ENCODE measurements at places on chromosomes 3 and 15. TPM values are rescaled to one million over a fixed set of nuclear protein-coding genes. Genes with fewer than 3 reads are reported as not detected.

DNA sequence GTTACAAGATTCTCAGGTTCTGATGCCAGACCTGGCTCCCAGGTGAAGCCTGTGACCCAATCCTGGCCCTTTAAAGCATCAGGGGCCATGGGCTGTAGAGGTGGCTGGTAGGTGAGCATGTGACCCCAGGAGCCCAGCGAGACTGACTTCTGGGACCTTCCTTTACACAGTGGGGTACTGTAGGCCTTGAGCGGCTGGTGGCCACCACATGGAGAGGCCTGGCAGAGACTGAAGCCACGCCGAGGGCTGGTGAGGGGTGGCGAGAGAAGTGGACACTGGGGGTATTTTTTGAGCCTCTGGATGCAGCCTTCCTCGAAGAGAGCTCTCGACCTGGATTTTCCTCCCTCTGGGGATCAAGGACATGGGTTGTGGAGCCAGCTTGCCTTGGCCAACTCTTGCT, 71.2 kb upstream of the ITGA11 start:
- no peak overlapping the region for H3K27ac ChIP-seq
- H3K27me3 ChIP-seq = no peaks in the 10 kb centered on the region
- peaks cover 5% of the 10 kb centered on the region for H3K4me1 ChIP-seq
- no peak overlapping the region for H3K4me3 ChIP-seq
- no peak for DNase-seq
- no peaks in the 10 kb centered on the region for H3K36me3 ChIP-seq

DNA sequence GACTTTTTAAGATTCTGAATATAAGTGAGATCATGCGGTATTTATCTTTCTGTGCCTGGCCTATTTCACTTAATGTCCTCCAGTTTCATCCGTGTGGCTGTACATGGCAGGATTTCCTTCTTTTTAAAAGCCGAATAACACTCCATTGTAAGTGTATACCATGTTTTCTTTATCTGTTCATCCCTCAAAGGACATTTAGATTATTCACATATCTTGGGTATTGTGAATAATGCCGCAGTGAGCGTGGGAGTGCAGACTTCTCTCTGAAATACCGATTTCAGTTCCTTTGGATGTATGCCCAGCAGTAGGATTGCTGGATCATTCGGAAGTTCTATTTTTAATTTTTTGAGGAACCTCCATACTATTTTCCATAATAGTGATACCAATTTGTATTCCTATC, 136.1 kb downstream of the APBA2 start:
- H3K4me3 ChIP-seq = no peak overlapping the region
- H3K4me1 ChIP-seq = peaks cover 6% of the 10 kb centered on the region
- no peak overlapping the region for H3K27ac ChIP-seq

DNA sequence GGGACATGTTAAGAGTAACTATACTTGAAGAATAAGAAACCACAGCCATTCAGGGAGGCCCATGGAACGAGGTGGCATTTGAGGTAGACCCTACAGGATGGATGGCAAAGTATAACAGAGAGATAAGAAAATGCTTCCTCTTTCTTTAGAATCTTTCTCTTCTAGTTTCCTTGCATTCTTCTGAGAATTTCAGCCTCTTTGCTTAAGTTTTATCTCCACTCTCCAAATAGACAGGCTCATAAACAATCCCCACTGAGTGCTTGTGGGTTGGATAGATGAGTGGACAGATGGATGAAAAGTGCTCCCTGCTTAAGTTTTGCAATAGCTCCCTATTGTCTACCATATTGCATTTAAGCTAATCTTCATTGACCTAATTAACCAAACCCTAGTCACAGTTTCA, 103.7 kb downstream of the MEX3B start:
- no peak overlapping the region for H3K4me3 ChIP-seq
- no peak for DNase-seq
- H3K4me1 ChIP-seq = no peaks in the 10 kb centered on the region

DNA sequence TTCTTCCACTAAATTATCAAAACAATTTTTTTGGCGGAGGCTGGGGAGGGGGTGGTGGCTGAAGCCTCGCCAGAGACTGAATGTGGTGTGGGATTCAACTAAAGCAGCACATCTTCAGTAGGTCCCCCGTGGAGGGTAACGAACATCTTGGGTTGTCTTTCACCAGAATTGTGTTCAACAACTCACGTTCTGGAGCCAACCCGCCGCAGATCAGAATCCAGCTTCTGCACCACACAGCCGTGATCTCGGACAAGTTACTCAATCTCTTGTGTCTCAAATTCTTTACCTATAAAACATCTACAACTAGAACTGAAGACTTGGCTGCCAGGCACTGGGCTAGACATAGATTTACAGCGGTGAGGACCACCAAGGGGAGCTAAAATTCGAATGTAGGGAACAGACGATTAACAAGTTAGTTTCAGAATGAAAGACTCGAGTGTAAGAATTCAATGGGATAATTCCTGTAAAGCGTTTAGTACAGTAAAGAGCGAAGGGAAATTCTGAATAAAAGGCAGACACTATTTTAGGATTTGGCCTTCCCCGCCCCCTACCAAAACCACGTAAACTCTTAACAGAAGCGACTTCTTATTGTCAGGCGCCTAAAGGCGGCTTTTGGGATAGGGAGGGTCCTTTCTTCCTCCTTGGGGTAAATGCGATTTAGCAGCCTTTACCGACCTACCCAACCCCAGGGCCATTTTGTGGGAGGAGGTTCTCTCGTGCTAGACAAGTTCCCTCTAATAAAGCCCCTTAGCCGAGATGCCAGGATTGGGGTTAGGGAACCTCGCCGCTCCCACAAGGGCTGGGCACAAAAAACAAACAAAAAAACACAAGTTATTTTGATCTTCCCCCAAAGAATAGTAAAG, 697 bp upstream of the RAB5A start:
- H3K27ac ChIP-seq = peak overlapping the region; percentile 94
- H3K36me3 ChIP-seq = peaks cover 7% of the 10 kb centered on the region
- DNase-seq = no peak

- no peak overlapping the region for H3K4me3 ChIP-seq
- peaks cover 3% of the 10 kb centered on the region for H3K4me1 ChIP-seq
- no peak for DNase-seq
- no peaks in the 10 kb centered on the region for H3K27me3 ChIP-seq
- H3K27ac ChIP-seq = no peak overlapping the region
- H3K36me3 ChIP-seq = no peaks in the 10 kb centered on the region
These were observed 185.7 kb upstream of the TOPAZ1 start for GRCh38 chr3:44055951-44056350.

DNA sequence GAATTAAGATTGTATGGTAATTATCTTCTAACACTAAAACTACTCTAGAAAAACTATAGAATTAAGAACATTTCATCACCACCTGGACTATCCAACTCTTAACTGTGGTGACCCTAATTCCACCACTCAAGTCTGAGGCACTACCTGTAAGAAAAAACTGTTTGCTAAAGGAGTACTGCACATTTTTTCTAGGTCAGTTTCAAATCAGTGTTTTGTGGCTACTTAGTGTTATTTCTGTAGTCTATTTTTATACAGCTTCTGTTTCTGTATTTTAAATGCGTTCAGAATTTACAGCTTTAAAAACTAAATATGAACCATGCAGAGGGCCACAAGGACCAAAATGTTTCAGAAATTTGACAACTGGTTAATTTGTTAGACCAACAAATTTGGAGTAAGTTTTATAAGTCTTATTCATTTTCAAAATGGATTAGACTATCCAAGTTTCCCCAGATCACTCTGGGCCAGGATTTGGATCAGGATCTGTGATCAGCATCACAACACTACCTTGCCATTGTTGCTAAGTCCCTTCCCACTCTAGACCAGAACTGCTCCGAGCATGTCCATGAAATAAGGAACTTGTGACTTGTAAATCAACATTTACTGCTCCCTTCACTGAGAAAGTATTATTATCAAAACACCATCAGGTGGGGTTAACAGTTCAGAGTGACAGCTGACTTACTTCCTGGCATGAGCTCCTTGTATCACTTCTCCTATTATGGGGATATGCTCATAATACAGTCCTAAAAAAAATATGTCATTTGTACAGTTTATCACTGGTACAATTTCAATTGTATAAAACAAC, 8.6 kb downstream of the GLT8D1 start:
- no peak for DNase-seq
- H3K4me3 ChIP-seq = no peak overlapping the region
- H3K36me3 ChIP-seq = peaks cover 66% of the 10 kb centered on the region
- no peaks in the 10 kb centered on the region for H3K27me3 ChIP-seq
- H3K27ac ChIP-seq = no peak overlapping the region
- H3K4me1 ChIP-seq = no peaks in the 10 kb centered on the region

GRCh38 chr15:77659350-77660321, 26.9 kb upstream of the LINGO1 start:
- H3K27me3 ChIP-seq = peaks cover 6% of the 10 kb centered on the region
- peaks cover 3% of the 10 kb centered on the region for H3K4me1 ChIP-seq
- no peak for DNase-seq
- no peak overlapping the region for H3K4me3 ChIP-seq
- H3K36me3 ChIP-seq = no peaks in the 10 kb centered on the region
- no peak overlapping the region for H3K27ac ChIP-seq

DNA sequence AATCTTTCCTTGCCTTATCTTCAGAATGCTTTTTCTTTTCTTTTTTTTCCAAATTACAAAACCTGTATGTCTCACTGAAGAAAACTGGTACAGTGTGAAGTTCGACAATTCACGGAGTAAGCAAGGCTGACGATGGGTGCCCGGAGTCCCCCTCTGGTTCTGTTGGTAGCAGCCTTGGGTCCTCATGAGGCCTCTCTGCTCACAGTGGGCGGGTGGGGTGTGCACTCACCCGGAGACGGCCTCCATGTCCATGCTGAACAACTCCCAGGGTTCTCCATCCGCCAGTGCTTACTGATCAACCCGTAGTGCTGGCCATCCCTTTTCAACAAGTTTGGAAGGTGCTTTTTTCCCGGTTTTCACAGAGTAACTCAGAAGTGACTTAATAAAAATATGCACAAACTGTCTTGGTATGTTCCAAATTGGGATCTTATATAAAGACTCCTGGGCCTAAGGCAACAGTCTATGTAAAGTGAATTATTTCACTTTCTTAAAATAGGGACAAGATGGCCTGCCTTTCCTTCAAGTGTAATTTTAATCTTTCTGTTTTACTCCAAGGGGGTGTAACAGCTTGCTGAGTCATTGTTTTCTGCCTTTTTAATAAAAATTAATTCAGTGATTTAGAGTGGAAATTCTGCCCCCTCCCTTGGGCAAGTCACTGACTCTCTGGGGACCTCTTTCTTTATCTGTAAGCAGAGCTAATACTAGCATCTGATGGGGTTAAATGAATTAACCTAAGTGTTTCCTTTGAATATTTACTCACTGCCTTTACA, 23.7 kb downstream of the LRRK1 start:
- DNase-seq = no peak
- H3K36me3 ChIP-seq = no peaks in the 10 kb centered on the region
- no peak overlapping the region for H3K4me3 ChIP-seq
- no peak overlapping the region for H3K27ac ChIP-seq
- H3K4me1 ChIP-seq = no peaks in the 10 kb centered on the region

GRCh38 chr15:37695719-37696118, 238.7 kb upstream of the TMCO5A start:
- H3K36me3 ChIP-seq = no peaks in the 10 kb centered on the region
- H3K27ac ChIP-seq = no peak overlapping the region
- no peak overlapping the region for H3K4me3 ChIP-seq
- H3K27me3 ChIP-seq = no peaks in the 10 kb centered on the region
- no peak for DNase-seq

- no peaks in the 10 kb centered on the region for H3K36me3 ChIP-seq
- H3K4me3 ChIP-seq = no peak overlapping the region
- H3K4me1 ChIP-seq = no peaks in the 10 kb centered on the region
- no peak overlapping the region for H3K27ac ChIP-seq
- no peaks in the 10 kb centered on the region for H3K27me3 ChIP-seq
- no peak for DNase-seq
These were observed 144.8 kb downstream of the NSMCE3 start for GRCh38 chr15:29124581-29125381.

GRCh38 chr3:190721330-190721729, 141.2 kb downstream of the GMNC start:
- H3K27ac ChIP-seq = no peak overlapping the region
- no peaks in the 10 kb centered on the region for H3K36me3 ChIP-seq
- no peaks in the 10 kb centered on the region for H3K4me1 ChIP-seq
- H3K27me3 ChIP-seq = no peaks in the 10 kb centered on the region
- no peak for DNase-seq

DNA sequence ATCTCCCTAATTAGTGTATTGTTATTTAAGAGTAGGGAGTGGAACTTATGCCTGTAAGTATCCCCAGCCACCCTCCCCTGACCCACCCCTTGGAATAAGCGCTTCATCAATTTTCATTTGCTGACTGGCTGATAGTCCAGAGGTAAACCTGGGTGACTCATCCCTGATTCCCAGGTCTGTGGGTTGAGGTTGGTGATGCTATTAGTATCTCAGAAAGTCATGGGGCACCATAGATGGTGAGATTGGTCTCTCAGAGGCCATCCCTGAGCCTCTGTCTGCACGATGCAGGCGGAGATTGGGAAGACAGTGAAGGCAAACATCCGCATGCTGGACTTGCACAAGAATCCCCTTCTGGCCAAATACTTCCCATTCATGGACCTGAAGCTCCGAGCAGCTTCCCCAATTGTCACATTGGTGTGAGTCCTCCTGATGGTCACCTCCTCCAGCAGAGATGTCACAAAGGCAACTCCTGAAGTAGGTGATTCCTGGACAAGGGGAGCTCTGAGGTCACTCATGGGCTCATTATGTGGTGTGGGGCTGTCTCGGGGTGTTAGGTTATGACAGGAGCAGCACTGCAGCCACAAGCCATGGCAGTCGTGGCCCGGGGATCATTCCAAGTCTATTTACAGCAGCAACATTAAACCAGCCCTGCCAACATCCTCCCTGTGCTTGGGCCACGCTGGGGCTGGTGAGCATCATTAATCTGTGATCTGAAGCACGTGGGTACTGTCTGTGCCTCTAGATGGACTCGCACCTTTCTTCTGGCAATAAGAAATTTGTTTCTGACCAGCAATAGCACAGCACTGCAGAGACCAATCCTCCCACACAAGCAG, 6.8 kb upstream of the TXNRD3 start:
- no peak overlapping the region for H3K27ac ChIP-seq
- no peak for DNase-seq
- no peak overlapping the region for H3K4me3 ChIP-seq
- H3K36me3 ChIP-seq = no peaks in the 10 kb centered on the region

MYO5C gene
- 0.53 TPM for total RNA-seq

ACSBG1 gene
- total RNA-seq = 0.05 TPM

RYR3 gene
- total RNA-seq = not detected

CLRN1 gene
- total RNA-seq = not detected

ISLR2 gene
- not detected for total RNA-seq

PIF1 gene
- 0.27 TPM for total RNA-seq

FGD5 gene
- not detected for total RNA-seq

SH3BP5 gene
- total RNA-seq = 16.8 TPM

ZNF80 gene
- 0.16 TPM for total RNA-seq
